ENCODE measurements at places on chromosomes 16 and 17.

DNA sequence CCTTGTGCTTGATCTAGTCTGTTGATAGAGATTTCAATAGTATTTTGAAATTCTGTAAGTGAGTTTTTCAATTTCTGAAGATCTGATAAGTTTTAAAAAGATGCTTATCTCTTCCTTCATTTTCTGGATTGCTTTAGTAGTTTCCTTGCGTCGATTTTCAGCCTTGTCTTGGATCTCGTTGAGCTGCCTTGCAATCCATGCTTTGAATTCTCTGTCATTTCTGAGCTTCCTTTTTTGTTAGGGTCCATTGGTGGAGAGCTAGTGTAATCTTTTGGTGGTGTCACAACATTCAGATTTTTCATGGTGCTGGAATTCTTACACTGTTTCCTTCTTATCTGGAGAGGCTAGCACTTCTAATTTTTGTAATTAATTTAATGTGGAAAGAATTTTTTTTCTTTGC, 61.1 kb downstream of the SLFN11 start:
- no peak for DNase-seq

- DNase-seq = no peak
Observed at GRCh38 chr16:73427164-73427563, 379.2 kb upstream of the ZFHX3 start.

DNA sequence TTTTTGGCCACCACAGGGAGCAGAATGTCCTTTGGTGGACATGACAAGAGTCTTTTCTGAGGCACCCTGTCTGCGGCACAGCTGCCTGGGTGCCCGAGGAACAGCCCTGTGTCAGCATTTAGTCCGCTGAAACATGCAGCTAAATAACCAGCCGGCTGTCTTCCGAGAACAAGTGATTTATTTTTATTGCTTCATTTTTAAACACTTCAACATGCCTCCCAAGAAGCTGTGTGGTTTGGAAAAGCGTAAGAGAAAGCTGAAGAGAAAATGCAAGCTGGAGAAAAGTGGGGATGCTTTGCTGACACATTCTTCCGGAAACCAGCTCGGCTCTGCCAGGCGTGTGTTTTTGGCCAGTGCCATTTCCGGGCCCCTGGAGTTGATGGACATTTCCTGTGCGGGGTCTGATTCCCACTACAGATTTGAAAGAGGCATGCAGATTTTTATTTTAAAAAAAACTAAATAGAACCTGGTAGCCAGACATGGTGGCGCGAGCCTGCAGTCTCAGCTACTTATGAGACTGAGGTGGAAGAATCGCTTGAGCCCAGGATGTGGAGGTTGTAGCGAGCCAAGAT, 94.7 kb downstream of the SEC14L1 start:
- DNase-seq = no peak

GRCh38 chr17:15260376-15261257, 4.5 kb downstream of the PMP22 start:
- peak; percentile 91 for DNase-seq

GRCh38 chr16:15585956-15586355, 57.0 kb downstream of the MARF1 start:
- no peak for DNase-seq

DNA sequence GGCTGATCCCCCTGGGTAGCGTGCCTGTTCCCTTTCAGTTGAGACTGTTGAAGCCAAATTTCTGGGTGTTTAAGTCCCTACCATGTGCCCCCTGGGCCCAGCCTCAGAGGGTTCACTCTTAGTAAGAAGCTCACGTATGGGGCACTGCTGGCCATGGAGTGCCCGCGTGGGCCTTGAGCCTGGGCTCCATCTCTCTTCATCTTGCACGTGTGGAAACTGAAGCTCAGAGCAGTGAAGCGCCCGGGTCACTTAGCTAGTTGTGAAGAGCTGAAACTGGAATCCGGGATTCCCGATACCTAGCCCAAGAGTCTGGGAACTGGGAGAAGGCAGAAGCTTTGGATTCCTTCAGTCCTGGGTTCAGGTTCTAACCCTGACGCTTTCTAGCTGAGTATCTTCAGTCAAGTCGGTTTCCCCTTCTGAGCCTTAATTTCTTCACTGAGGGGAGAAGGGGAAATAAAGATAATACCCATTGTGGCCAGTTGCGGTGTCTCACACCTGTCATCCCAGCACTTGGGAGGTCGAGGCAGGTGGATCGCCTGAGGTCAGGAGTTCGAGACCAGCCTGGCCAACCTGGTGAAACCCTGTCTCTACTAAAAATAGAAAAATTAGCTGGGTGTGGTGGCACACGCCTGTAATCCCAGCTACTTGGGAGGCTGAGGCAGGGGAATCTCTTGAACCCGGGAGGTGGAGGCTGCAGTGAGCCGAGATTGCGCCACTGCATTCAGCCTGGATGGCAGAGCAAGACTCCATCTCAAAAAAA, 103.9 kb downstream of the OR1D5 start:
- DNase-seq = no peak

DNA sequence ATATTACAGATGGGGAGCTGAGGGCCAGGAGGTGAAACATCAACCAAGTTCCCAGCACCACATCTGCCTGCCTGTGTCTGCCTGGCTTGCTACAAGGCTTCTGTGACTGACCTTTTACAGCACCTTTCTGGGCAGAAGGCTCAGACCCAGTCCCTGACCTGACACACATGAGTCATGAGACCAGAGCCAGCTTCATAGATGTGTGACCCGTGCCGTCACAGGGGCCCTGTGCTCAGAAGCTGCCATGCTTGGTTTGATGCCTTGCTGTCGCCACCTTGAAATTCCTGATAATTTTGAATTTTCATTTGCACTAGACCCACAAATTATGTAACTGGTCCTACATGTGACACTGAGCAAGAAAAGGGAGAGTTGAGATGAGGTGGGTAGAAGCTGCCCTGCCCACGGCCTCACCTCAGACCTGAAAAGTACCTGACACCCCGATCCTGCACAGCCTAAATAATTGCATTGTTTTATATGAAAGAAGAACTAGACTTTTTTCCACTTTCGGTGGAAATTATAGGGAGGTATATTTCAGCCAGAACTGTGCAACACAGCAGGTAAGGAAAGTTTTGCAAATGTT, 13.3 kb upstream of the PECAM1 start:
- DNase-seq = no peak

GRCh38 chr17:78956254-78956653, 23.5 kb downstream of the LGALS3BP start:
- no peak for DNase-seq

GRCh38 chr16:57388359-57389086, 16.0 kb upstream of the CCL17 start:
- no peak for DNase-seq

DNA sequence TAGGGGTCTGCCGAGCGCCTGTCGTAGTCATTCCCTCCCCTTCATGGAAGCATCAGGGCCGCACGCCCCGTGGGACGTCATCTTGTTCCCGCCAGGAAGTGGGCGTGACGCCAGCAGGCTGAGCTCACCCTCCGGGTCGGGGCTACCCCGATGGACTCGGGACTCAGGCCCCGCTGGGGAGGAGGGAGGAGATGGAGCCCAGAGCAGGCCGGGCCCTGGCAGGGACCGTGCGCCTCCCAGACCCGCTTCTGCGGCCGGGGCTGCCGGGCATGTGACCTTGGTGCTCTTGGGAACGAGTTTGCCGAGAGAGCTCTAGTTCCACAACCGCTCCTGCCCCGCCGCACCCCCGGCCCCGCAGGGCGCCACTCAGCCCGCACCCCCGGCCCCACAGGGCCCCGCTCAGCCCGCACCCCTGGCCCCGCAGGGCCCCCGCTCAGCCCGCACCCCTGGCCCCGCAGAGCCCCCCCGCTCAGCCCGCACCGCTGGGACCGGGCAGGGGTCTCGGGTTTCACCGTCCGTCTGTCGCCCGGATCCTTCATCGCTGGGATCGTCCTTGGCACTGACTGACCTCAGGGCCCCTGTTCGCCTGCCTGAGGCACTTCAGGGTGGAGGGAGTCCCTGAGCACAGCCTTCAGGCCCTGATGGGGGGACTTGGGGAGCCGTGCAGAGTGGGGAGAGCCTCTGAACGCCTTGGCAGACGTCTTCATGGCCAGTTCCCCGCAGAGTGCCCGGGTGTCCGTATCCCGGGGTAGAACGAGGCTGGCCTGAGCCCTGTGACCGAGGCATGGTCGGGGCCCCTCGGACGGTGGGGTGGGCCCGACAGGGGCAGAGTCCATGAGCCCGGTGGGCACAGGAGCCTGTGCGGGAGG, 5.8 kb downstream of the CACNA1H start:
- peak; percentile 47 for DNase-seq

GRCh38 chr17:32323811-32324491, 18.0 kb downstream of the C17orf75 start:
- peak; percentile 44 for DNase-seq

DNA sequence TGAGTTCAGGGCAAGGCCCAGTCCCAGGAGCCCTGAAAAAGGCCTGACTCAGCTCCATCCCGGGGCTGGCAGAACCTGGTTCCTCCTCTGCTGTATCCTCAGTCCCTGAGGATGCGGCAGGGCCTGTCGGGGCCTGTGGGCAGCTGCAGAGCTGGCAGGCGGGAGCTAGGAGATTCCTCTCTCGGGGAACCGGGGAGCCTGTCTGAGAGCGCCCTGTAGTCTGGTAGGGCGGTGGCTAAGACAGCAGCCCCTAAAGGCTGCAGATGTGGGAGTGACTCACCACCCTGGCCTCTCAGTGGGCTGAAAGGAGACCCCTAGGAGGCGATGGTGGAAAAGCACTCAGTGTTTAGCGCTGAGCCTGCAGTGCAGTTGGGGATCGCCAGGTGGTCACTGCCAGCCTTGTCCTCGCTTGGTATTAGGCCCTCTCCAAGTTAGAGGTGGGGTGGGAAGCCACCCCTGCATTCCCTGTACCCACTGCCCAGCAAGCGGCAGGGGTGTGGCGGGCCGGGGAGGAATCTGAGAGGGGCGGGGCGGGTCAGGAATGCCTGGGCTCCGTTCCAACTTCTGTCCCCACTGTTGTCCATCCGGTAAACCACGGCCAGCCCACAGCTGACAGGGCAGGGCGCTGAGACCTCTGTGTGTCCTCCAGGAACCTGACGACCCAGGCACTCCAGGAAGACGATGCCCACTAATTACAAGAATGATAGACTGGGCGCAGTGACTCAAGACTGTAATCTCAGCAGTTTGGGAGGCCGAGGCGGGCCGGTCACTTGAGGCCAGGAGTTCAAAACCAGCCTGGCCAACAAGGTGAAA, 29.5 kb upstream of the CDH1 start:
- peak; percentile 86 for DNase-seq

DNA sequence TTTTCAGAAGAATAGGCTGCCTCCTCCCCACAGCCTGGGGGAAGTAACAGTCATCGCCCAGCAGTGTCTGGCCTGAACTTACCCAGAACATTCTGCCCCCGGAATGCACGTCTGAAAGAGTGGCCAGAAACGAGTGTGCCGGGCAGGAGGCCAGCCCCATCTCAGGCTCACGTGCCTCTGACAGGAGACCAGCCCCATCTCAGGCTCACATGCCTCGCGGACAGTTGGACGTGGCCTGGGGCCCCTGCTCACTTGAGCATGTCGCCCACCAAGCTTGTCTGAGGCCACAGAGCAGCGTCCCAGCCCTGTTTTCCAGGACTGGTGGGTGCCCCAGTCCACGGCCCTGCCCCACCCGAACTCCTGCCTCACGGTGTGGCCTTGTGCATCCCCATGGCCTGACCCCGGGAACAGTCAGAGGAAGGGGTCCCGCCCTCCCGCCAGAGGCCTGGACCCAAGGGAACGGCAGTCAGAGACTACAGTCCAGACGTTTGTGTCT, 16.3 kb upstream of the CDH15 start:
- DNase-seq = no peak

DNA sequence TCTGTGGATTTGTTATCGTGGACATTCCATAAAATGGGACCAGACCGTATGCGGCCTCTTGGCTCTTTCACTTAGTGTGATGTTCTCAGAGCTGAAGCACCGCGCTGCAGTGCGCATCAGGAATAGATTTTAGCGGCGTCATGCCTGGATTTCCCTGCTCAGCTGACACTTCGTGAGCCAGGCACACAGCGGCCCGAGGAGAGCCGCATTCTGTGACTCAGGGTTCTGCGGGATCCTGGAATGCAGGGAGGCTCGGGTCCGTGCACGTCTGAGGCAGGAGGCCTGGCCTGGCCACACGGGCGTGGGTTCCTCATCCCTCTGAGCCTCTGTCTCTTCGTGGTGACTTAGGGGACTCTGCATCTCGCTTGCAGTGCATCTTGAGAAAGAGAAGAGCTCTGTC, 13.4 kb downstream of the CBFA2T3 start:
- DNase-seq = no peak

- DNase-seq = peak; percentile 58
Observed at GRCh38 chr17:333626-334396, 18.8 kb downstream of the RPH3AL start.

DNA sequence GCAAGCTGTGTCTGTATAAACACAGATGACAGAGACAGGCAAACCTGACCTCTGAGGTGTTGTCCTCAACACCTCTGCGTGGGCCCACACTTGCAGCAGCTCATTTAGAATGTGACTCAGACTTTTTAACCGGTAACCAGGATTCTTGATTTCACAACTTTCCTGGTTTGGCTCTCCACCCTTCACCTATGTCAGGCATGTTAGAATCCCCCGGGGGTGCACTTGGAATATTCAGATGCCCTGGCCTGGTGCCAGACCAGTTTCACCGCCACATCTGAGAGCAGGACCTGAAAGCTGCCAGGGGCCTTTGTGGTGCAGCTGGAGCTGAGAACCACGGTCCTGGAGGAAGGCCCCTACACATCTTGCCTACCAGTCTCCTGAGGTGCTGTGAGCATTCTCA, 4.8 kb downstream of the DHODH start:
- no peak for DNase-seq

DNA sequence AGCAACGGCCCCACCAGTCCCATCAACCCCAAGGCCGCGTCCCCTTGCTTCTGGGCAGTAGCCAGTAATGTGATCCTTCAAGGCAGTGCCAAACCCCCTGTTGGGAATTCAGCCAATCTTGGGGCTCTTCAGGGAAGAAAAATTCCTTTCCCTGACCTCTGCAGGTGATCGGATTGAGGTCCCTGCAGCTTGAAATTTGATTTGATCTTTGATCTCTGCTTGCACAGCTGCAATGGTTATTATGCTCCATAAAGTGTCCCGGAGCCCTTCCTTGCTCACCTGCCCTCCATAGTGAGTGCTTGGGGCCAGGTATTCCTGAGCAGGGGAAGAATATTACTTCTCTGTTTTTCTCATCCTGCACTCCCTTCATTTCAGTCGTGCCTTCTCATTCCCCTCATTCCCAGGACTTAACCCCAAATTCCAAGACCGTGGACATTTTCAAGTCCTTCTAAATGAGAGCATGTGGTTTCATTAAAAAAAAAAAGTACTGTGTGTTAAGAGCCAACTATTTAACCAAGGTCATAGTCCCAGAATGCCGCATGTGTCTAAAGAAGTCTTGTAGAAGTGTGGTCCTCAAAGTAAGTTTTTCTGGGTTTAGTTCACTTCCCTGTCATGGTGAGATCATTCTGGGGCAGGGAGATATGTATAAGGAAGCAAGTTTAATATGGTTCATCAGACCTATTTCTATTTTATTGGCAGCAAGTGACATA, 56.3 kb downstream of the SOX9 start:
- DNase-seq = peak; percentile 44

GRCh38 chr16:76970087-76970744, 220.8 kb upstream of the MON1B start:
- DNase-seq = no peak

- no peak for DNase-seq
Observed at GRCh38 chr16:3363793-3364192, 8.1 kb downstream of the OR2C1 start.

All from mucosa of descending colon (tissue), 3 donors.